ENCODE measurements at places on chromosomes 16 and 17.

DNA sequence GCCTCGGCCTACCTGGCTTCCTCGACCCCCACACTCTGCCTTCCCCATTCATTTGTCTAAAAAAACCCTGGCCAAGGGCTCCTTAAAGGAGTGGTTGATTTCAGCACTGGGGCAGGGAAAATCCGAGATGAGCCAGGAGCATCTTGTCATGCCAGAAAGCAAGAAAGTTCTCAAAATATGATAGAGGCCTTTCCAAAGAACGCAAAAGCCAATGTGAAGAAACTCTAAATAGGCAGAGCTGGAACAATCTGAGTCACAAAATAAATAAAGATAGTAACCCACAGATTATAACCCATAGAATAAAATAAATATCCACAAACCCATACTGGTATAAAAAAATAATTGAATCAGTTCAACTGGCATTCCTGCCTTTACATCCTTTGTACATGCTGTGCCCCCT is 192.3 kb upstream of the SALL1 start:
- no peak for DNase-seq

DNA sequence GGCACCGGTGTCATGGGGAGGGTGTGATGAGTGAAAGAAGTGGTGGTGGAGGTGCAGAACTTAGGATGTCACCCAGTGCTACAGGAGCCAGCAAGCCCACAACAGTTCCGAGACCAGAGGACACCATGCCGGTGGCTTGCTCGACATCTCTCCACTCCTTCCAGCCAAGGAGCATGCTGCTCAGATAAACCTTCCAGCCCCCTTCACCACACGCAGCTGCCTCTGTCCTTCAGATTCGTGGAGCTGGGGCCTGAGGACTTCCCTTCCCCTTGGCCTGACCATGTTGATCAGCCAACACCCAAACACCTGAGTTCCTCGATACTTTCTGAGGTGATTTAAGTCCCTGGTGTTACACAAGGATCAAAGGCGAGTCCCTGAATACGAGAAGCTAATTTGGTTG is 188.8 kb upstream of the FOXF1 start:
- DNase-seq = no peak

- DNase-seq = no peak
Observed at GRCh38 chr16:555528-556473, 4.4 kb upstream of the PRR35 start.

DNA sequence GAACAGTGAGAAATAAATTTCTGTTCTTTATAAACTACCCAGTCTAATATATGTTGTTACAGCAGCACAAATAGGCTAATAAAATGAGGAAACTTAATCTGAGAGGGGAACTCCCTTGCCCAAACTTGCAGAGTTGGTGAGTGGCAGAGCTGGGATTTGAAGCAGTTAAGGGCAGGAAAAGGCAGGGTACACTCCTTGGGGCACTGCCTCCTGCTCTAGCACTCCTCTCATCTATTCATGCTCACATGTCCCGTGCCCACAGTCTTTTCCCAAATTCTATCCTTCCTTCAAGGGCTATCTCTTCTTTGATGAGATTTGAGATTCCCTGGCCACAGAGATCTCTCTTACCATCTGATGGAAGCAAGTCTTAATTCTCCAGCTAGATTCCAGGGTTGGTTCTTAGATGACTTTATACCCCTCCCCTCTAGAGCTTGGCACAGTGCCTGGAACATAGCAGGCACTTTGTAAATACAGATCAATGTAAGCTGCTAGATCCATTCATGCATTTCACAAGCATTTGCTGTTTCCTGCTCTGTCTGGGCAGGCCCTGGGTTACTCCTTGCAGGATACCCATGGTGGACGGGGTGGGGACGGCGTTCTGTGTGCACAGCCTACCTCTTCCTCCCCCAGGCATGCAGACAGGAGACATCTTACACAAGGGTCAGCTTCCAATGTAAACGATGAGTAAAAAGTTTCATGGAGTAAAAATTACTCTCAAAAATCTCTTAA is 39.2 kb upstream of the ABCC12 start:
- peak; percentile 43 for DNase-seq

GRCh38 chr16:46937536-46937935 is 35.9 kb downstream of the DNAJA2 start:
- DNase-seq = no peak

DNA sequence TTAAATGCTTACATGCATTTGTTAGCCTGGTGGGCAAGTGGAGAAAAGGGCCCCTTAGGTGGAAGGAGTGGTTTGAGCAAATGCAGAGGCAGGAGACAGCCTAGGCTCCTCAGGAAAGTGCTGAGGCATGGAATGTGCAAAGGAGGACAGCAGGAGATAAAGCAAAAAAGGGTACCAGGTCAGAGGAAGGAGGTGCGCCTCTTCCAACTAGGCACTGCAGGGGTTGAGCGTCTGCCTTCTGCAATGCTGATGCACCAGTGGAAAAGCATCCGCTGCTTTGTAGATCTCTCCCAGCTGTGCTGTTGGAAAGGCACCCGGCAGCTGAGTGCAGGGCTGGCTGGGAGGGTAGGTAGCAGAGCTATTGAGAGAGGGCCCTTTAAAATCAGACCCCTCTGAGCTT is 287.0 kb upstream of the XYLT1 start:
- DNase-seq = no peak

DNA sequence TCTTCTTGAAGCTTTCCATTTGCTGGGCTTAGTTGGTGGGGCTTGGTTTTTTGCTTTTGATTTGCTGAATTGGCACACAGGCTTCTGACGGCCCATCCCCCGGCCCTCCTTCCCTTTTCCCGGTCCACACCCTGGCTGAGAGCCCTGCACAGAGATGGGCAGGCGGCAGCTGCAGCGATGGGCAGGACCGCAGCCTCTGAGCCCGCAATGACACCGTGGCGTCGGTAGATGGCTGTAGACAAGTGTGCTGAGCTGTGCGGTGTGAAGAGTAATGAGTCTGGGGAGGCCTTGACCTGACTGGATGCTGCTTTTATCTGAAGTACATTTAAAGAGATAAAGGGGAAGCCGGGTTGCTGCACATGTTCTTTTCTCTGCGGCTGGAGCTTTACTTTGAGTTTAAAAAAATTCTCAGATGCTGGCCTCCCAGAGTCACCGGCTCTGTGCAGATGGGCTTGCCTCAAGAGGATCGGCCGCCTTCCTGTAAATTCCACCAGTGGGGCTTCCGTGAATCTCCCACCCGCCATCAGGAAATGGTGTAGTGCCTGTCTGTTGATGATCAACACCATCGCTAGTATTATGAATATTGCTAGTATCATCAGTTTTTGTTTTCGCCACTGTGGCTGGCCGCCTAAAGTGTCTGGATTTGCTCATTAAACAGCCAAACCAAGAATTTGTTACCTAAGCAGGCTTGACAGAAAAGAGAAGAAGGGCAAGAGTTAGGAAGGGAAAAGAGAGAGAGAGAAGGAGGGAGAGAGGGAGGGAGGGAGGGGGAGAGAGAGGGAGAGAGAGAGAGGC is 245.6 kb upstream of the RBFOX1 start:
- no peak for DNase-seq

DNA sequence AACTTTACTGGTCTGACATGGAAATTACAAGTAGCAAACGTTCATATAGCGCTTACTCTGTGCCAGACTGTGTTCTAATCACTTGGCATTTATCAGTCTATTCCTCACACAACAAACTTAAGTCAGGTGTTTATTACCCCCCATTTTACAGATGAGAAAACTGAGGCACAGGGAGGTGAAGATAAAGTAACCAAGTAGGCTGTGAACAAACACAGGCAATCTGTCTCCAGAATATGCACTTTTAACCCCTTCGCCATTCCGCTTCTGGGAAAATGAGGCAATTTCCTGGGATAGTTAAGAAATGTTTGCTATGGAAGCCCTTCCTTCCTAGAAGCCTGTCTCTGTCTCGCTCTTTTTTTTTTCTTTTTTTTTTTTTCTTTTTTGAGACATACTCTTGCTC is 12.2 kb upstream of the CXCL16 start:
- no peak for DNase-seq

GRCh38 chr17:48577330-48577945 is 712 bp downstream of the HOXB4 start:
- no peak for DNase-seq
